ENCODE measurements at places on chromosomes 11 and 22.

DNA sequence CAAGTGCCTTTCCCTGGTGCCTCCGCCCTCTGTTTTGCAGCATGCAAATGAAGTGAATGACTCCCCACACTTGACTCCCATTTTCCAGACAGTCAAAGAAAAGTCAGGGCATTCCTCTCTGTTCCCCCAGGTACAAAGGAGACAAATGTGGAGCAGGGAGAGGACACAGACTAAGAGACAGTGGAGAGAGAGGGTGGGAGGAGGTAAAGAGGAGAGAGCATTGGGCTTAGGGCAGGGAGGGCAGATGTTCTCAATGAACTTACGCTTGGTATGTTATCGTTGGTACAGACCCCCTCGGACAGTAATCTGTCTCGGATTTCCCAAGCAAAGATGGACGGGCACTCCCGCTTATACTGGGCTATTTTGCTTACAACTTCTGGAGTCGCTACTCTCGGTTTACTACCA is 9.8 kb downstream of the PAX6 start:
- no peak for DNase-seq

GRCh38 chr11:3095712-3096361 is 38.6 kb upstream of the CARS1 start:
- DNase-seq = no peak

DNA sequence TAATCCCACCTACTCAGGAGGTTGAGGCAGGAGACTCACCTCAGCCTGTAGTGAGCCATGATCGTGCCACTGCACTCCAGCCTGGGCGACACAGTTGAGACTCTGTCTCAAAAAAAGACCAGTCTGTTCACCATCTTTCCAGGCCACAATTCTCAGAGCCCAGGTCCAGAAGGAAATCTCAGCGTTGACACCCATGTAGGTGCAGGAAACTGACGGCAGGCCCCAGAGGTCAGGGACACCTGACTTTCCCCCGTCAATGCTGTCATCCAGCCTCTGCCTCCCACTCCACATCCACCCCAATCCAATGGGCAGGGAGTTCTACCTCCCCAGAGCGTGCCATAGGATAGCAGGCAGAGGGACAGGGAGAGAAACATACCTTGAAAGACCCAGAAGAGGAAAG is 5.9 kb upstream of the GRK2 start:
- DNase-seq = no peak

DNA sequence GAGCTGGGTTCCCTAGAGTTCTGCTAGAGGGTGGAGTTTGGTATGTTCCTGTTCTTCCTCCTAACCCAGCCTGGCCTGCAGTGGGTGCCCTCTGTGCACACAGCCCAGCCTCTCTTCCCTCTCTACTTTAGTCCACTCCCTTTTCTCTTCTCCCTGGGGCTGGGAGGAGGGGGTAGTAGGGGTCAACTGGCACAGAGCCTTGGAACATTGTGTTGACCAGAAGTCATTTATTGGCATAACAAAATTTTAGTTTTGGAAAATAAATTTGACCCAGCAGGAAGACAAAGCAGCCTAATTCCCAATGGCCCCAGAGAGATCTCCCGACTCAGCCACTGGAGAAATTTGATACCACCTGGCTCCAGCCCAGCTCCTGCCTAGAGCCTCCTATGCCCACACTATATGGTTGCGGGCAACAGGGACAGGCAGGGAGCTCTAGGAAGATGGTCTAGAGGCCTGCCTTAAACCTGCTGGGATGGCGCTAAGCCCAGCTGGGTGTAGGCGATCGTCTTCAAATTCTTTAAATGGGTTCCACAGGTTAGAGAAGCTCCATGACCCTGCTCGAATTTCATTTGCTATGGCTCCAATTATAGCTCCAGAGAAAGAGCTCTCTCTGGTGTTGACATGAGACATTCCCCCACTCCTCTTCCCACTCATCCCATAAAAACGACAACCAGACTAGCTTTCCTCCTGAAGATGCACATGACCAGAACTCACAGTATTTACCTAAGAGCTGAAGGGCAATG is 9.9 kb downstream of the PCSK7 start:
- DNase-seq = no peak

DNA sequence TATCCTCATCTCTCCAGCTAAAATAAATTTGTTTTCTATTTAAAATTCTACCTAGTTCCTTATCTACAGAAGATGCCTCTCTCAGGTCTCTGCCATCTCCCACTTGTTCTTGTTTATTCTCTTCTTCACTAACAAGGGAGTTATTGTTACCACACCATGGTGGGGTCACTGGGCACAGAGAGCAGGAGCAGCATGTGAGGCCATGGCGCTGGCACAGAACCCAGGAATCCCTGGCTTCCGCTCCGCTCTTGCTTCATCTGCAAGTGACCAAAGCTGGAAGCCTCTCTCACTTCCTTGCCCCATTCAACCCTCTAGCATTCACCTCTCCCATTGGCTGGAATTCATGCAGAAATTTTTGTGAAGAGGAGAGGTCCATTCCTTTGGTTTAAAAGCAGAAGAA is 190.7 kb upstream of the NCAM1 start:
- no peak for DNase-seq

DNA sequence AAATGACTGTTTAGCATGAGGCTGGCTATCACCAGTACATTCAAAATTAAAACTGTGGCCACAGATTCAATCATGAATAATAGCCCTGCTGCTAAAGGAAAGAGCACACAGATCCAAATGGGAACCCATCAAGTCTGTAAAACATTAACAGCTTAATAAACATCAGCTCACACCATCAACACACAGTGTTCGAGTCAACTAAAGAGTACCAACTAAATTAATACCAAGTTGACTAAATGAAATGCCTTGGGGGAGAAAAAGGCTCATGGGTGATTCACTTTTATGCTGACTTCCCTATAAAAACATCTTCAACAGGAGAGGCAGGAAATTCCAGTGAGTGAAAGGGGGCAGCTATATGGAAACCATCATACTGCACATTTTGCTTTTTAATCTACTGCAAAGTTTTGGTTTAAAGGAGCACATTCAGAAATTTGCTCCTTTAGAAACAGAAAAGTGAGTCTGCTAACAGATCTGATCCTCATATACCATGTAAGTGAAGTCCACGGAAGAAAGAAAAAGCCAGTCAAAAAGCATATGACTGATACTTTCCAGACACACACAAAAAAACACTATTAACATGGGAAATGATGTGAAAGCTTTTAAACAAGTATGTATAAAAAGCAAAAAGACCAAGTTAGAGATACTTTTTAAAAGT is 16.3 kb downstream of the LGR4 start:
- no peak for DNase-seq

DNA sequence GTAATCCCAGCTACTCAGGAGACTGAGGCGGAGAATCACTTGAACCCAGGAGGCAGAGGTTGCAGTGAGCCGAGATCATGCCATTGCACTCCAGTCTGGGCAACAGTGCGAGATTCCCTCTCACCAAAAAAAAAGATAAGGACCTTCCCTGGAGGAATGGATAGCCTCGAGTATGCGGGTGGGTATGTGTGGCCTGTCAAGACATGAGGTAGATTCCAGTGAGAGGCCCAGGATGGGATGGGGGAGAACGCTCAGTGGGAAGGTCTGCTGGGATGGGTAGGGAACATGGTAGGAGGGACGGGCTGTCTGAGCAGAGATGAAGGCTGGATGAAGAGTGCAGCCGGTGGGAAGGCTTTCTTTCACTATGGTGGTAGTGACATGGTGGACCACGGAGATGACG is 39.0 kb upstream of the YWHAH start:
- DNase-seq = no peak

- DNase-seq = no peak
Observed at GRCh38 chr11:61697764-61698163, 17.6 kb downstream of the DAGLA start.

DNA sequence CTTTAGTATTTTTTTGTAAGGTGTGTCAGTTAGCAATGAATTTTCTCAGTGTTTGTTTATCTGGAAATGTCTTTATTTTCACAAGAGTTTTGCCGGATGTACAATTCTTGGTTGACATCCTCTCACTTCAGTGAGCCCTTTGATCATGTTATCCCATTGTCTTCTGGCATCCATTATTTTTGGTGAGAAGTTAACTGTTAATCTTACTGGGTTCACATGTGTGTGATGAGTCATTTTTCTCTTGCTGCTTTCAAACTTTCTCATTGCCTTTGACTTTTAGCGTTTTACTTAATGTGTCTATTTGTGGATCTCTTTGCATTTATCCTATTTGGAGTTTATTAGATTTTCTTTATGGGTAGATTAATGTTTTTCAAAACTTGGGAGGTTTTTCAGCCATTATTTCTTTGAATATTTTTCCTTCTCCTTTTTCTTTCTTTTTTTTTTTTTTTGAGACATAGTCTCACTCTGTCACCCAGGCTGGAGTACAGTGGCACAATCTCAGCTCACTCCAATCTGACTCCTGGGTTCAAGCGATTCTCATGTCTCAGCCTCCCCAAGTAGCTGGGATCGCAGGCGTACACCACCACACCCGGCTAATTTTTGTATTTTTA is 100.5 kb upstream of the RRM1 start:
- no peak for DNase-seq

GRCh38 chr22:25092119-25092518 is 107.5 kb upstream of the CRYBB3 start:
- no peak for DNase-seq

GRCh38 chr11:32426192-32426591 is 9.1 kb downstream of the WT1 start:
- DNase-seq = no peak

DNA sequence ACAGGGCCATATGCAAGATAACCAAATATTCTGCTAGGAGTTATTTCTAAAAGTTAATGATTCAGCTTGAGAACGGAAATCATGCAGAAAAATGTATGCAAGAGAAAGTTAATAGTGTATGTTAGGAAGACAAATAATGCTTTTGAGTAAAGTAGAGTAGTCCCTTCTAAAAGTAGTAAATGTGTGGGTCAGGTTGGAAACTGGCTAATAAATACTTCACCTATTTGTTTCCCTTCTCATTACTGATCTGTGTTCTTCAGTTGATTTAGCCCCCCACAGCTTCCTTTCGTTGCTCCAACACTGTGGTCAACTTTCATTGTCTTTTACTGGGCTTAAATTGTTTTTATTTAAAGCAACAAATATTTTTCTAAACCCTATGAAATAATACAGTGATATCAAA is 444.2 kb downstream of the CNTN5 start:
- DNase-seq = no peak

DNA sequence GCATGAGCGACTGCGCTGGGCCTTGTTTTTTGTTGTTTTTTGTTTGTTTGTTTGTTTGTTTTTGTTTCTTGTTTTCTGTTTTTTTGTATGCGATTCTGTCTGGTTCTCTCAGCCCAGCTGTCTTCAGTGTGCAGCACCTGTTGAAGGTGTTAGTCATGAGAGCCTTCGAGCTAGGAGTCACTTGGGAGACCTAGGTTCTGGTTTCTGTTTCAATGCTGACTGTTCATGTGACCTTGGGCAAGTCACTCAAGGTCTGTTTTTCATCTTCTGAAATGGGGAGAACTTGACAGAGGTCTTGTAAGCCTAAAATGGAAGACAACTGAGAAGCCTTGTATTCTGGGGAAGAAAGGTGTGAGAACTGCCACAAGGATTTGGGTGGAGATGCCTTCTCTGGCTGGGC is 1.8 kb downstream of the DCPS start:
- DNase-seq = no peak

- no peak for DNase-seq
Observed at GRCh38 chr11:119873761-119874421, 144.9 kb upstream of the NECTIN1 start.

DNA sequence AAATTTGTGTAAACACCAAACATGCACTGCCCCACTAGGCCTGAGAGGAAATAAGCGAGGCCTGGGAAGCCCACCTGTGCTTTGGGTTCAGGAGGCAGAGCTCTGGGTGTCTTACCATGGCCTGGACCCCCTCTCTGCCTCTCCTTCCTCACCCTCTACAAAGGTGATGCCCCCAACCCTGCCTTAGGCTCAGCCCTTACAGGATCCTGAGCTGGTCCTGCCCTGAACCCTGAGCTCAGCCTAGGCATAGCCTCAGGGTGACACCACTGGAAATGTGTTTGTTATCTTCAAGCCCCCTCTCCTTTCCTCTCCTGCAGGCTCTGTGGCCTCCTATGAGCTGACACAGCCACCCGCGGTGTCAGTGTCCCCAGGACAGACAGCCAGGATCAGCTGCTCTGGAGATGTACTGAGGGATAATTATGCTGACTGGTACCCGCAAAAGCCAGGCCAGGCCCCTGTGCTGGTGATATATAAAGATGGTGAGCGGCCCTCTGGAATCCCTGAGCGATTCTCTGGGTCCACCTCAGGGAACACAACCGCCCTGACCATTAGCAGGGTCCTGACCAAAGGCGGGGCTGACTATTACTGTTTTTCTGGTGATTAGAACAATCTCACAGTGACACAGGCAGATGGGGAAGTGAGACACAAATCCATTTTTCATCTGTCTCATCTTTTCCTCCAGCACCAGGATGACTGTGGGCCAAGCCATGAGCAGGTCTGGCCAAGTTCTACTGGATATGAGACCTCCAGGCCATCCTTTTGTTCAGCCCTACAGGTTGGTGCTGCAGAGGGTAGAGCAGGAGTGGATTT is 117.8 kb downstream of the GGTLC2 start:
- no peak for DNase-seq

- no peak for DNase-seq
Observed at GRCh38 chr22:37019309-37020191, at the start of the genes MPST and TST. MPST (plus strand) TSS chr22:37019742; CDS start chr22:37019837, 95 bp downstream. TST (minus strand) TSS chr22:37019447; CDS start chr22:37018732, 715 bp downstream.

DNA sequence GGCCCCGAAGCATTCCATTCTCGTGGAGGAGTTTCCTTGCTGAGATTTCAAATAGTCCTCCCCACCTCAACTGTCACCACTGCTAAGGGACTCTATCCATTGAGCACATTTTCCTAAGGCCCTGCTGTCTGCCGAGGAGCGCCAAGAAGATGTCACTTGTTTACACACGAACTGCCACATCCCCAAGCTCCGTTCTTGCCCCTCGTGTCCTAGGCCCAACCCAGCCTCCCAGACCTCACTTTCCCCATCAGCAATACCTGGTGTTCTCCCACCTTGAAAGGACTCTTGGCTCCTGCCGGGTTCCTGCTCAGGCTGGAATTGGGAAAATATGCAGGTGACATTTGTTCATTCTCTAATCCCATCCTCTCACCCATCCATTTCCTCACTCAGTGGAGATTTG is 4.0 kb upstream of the MYO7A start:
- DNase-seq = no peak

DNA sequence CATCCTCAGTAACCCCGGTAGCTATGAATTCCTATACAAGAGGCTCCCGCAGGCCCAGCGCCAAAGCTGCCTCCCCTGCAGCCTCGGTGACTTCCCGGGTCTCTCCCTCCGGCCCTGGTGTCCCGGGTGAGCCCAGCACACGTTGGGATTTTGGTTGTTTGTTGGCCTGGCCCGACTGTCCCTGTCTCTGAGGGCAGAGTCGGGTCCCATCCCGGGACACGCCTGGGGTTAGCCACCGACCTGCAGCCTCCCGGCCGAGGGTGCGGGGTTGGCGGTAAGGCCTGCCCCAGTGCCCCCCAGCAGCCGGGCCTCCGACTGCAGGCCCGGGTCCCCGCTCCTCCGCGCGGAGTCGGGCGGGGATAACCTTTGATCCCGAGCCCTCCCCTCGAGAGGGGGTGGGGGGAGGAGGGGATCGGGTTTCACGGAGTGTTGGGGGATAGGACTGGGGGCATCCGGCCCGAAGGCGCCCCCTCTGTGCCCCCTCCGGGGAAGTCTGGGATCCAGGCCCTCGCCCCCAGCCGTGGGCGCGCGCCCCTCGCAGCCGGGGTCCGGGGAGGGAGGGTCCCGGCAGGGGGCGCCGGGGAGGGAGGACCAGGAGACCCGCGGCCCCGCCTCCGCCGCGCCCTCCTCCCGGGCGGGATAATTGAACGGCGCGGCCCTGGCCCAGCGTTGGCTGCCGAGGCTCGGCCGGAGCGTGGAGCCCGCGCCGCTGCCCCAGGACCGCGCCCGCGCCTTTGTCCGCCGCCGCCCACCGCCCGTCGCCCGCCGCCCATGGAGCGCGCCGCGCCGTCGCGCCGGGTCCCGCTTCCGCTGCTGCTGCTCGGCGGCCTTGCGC is at the start of gene FBLN1:
FBLN1 (plus strand) TSS at position 669 of the 835 bp plus-strand sequence; CDS start at position 772, 103 bp downstream.
- DNase-seq = no peak
